MG63 (cell line): ENCODE measurements at places on chromosomes 3 and 15. TPM values are rescaled to one million over a fixed set of nuclear protein-coding genes. Genes with fewer than 3 reads are reported as not detected.

The NSUN3 gene
- 5.7 and 12.7 TPM in 2 replicates for total RNA-seq

The BFSP2 gene
- total RNA-seq, result not detected in 2 replicates

DNA sequence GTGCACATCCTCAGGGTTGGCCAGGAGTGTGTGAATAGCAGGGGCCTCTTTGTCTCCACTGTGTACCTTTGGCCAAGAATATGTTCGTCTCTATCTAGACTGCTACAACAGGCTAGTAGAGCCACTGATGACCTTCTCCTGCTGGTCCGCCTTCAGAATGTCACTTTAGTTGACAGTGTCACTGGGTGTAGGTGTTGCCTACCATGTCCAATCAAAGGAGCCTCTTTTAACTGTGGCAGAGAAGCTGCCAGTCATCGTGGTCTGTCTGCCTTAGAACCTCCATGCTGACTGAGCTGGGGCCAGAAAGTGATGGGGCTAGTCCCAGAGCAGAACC lies 40.1 kb downstream of the OXSR1 start:
- no peak for DNase-seq

- DNase-seq, result no peak
Measured at GRCh38 chr15:33360886-33361285, 50.1 kb downstream of the RYR3 start.

GRCh38 chr15:22871481-22872086 lies 33.1 kb downstream of the NIPA2 start:
- no peak for DNase-seq
